ENCODE measurements at places on chromosomes 4 and X.

DNA sequence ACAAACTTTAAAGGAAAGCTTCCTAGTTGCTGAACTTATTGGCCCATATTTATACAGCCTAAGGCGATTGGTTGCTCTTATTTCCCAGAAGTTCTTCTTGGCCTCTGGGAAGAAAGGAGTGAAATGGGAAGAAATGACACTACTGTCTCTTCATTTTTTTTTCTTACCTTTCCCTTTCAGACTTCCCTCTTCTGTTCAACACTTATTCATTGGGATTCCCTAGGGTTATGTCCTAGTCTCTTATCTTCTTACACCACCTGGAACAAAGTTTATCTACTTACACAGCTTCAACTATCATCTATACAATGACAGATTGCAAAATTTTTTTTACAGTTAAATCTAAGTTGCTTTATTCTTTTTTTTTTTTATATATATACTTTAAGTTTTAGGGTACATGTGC is 68.0 kb downstream of the SNX12 start:
- DNase-seq = no peak

DNA sequence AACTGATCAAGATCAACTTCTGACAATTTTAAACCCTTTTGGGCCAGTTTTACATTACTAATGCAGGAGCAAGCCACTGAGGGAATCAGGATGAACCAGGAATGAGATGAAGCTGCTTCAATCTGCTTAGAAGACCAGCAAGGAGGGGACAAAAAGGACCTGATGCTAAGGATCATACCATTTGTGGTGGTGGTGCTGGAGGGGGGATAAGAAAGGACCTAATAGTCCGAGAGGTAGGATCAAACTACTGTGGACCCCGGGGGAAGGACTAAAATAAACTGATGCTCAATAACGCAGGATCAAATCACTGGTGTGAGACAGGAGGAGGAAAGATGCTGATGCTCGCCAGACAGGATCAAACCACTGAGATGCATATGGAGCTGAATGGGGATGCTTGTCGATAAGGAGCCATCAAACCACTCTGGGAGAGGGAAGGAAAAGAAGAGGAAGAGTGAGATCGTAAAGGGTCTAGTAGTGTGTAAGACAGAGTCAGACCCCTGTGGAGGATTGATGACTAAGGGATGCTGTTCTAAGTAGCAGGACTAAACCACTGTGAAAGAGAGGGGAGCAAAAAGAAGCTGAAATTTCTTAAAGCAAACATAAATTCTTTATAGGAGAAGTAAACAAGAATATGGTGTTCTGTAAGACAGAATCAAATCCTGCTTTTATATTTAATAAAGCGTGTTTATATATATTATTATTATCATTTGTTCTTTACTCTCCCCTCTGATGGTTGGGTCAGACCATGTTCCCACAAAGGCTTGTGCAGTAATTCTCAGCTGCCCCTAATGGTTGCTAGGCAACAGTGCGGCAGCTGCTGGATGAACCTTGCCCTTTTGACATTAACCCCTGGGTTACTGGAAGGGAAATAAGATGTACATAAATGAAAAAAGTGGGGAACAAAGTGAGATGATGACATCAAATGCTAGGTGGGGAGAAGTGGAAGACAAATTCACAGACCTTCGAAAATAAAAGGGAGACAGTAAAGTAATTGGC is 432.5 kb upstream of the FGF16 start:
- DNase-seq = peak; percentile 37

GRCh38 chr4:83906561-83906960 is 370.7 kb downstream of the GPAT3 start:
- DNase-seq = no peak

DNA sequence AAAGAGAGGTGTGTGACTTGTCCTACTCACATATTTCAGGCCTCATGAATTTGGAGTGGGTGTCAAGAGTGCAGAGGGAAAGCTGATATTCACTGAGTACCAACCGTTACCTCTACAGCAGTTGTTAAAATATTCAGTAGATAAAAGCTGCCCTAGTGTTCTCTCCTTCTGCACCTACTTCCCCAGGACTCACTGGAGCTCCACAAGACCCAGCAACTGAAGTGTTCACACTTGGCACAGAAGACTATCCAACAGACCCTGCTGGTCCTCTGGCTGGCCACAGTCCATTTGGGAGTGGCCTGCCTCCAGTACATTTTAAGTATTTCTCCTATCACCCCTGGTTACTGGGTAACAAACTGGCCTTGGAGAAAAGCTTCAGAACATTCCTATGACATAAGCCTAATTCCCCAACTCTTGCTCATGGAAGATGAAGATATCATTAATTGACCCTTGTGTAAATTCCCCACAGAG is 70.8 kb downstream of the PPARGC1A start:
- peak; percentile 46 for DNase-seq

DNA sequence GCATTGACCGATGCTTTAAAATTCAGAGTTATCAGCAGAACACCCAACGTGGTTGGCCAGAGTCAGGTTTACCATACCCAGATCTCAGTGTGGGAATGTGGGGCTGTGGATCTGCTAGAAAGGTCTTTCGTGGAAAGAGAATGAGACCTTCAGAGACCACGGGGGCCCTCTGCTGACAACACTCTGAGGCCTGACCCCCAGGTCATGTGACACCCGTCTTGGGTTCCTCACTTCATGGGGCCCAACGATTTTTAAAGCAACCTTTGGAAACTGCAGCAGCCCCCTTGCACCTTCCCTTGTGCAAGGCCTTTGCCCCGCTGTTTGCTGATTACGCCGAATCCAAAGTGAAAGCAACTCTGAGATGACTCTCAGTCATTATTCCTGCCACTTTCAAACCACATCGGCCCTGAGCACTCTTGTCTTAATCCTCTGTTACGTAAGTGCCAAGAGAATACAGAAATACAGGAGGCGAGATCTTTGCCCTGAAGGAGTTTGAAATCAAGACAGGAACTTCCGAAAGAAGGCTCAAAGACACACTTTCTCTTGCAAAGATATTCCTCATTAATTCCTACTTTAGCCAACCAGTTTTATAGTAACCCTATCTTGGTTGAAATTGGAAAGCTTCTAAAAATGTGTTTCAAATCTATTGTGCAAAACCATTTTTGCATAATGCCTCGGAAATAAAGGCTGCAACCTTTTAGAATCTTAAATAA is 88.3 kb downstream of the EVC2 start:
- no peak for DNase-seq
